ENCODE measurements at places on chromosomes 5 and 9. TPM values are rescaled to one million over a fixed set of nuclear protein-coding genes. Genes with fewer than 3 reads are reported as not detected.

The OLFML2A gene
- total RNA-seq, result 11.6 TPM

The PCDHA9 gene
- total RNA-seq, result 1.4 TPM

DNA sequence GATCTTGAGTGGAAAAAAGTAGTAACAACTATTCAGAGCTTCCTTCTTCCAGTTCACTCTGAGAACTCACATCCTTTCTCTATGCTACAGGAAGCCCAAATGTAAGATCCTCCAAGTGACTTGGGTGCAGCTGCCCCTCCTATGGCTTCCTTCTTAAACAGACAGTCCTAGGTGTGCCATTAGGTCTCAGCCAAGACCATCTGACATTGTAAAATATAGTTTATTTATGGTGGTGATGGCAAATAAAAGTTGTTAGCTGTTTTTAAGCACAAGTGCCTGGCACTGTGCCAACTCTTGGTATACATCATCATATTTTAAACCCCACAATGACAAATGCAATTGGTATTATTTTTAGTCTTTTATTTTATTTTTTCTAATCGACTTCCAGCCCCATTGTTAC is 58.1 kb downstream of the TMEM252 start:
- DNase-seq, result no peak
- H3K36me3 ChIP-seq, result peaks cover 2% of the 10 kb centered on the region
- peaks cover 56% of the 10 kb centered on the region for H3K27me3 ChIP-seq
- no peak overlapping the region for H3K27ac ChIP-seq

- H3K27ac ChIP-seq, result no peak overlapping the region
- H3K36me3 ChIP-seq, result peaks cover 9% of the 10 kb centered on the region
- no peaks in the 10 kb centered on the region for H3K27me3 ChIP-seq
Measured at GRCh38 chr5:62283861-62284260, 22.1 kb upstream of the KIF2A start.

- DNase-seq, result peak; percentile 58
- no peaks in the 10 kb centered on the region for H3K27me3 ChIP-seq
- peak overlapping the region; percentile 41 for H3K4me3 ChIP-seq
- H3K36me3 ChIP-seq, result peaks cover 67% of the 10 kb centered on the region
- H3K27ac ChIP-seq, result peak overlapping the region; percentile 91
Measured at GRCh38 chr5:7420510-7421280, 24.8 kb downstream of the ADCY2 start.

DNA sequence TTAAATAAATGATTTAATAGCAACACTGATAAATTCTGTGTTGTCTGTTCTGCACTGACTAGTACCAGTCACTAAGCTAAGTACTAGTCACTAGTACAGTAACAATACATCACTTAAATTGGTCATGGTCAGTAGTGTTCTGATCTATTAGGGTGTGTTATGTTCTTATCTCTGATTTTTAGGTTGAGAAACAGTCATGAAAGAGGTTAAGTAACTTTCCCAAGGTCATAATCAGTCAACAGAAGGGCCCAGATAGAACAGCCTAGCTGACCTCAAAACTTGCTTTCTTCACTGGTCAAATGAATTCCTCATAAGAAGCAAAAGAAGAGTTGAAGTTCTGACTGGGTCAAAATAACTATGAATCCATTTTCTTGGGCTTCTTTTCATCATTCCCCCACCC is 1492.7 kb downstream of the MAT2B start:
- H3K36me3 ChIP-seq, result no peaks in the 10 kb centered on the region
- H3K4me1 ChIP-seq, result peaks cover 8% of the 10 kb centered on the region
- no peak overlapping the region for H3K4me3 ChIP-seq

- peaks cover 31% of the 10 kb centered on the region for H3K27me3 ChIP-seq
- no peak overlapping the region for H3K27ac ChIP-seq
- DNase-seq, result no peak
- H3K4me3 ChIP-seq, result no peak overlapping the region
Measured at GRCh38 chr5:158943057-158943456, 156.7 kb downstream of the EBF1 start.

GRCh38 chr5:132226516-132227234 is 978 bp downstream of the P4HA2 start:
- peak overlapping the region; percentile 66 for H3K4me3 ChIP-seq
- H3K27ac ChIP-seq, result no peak overlapping the region
- peaks cover 41% of the 10 kb centered on the region for H3K27me3 ChIP-seq
- H3K4me1 ChIP-seq, result peaks cover 23% of the 10 kb centered on the region

GRCh38 chr9:134688661-134689320 is 47.2 kb downstream of the COL5A1 start:
- H3K4me1 ChIP-seq, result no peaks in the 10 kb centered on the region
- H3K4me3 ChIP-seq, result no peak overlapping the region
- no peak for DNase-seq
- no peaks in the 10 kb centered on the region for H3K36me3 ChIP-seq
- no peak overlapping the region for H3K27ac ChIP-seq

GRCh38 chr5:174251305-174252000 is 205.9 kb downstream of the NSG2 start:
- H3K36me3 ChIP-seq, result no peaks in the 10 kb centered on the region
- no peaks in the 10 kb centered on the region for H3K4me1 ChIP-seq
- no peak for DNase-seq
- no peak overlapping the region for H3K4me3 ChIP-seq

DNA sequence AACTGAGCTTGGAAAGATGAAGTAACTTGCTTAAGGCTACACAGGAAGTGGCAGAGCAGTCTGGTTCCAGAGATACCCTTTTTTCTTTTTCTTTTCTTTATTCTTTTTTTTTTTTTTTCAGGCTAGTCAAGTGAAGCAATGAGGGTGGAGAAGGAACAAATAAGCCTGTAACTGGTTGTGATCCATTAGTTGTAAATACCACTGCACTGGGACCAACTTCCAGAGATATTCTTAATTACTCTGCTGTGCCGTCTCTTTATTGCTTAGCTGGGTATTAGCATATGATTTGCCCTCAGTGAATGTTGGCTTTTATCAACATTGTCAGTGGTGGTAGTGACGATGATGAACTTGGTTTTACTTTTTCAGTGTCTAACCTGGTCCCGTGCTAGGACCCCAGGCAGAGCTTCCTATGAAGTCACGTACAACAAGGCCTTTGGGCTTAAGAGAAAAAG is 26.7 kb downstream of the LNPEP start:
- H3K27me3 ChIP-seq, result no peaks in the 10 kb centered on the region
- H3K36me3 ChIP-seq, result no peaks in the 10 kb centered on the region
- H3K4me3 ChIP-seq, result no peak overlapping the region

DNA sequence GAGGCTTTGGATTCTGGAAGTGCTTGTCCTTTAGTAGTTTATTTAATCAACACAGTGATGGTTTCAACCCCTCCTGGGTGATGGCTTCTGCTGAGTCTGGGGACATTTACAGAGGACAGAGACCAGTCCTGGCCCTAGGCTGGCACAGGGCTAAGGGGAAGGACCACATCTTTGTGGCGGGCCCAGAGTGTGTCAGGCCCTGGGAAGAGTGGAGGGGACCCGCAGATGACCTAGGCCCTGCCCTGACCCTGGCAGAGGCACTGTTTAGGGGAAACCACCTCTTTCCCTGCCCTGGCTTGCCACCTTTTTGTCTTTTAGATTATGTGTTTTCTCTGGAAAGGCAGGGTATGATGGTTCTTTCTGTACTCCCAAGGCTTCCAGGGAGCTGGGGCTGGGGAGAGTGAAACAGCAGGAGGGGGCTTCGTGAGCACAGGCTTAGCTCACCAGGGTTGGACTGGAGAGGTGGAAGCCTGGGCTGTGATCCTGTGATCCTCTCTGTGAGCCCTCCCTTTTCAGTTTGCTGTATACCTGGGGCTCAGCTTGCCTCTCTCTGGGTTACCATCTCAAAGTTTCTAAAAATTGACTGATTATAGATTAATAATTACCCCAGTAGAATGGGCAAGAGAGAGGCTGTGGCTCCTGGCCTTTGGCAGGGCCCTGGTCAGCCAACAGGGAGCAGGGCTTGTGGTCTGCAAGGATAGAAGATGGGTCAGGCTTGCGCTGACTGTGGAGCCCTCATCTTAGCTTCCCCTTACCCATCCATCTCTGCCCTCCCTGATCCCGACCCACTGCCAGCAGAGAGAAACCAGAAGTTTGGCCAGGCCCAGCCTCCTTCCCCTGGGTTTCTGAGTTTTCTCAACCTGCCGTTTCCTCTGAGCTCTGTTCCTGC is 1.7 kb upstream of the SYNPO start:
- H3K27me3 ChIP-seq, result no peaks in the 10 kb centered on the region
- no peak for DNase-seq
- H3K4me3 ChIP-seq, result no peak overlapping the region
- no peaks in the 10 kb centered on the region for H3K36me3 ChIP-seq
- H3K4me1 ChIP-seq, result peaks cover 28% of the 10 kb centered on the region

GRCh38 chr5:94522117-94522516 is 96.3 kb downstream of the KIAA0825 start:
- no peak overlapping the region for H3K27ac ChIP-seq
- H3K36me3 ChIP-seq, result no peaks in the 10 kb centered on the region
- H3K4me1 ChIP-seq, result peaks cover 9% of the 10 kb centered on the region

DNA sequence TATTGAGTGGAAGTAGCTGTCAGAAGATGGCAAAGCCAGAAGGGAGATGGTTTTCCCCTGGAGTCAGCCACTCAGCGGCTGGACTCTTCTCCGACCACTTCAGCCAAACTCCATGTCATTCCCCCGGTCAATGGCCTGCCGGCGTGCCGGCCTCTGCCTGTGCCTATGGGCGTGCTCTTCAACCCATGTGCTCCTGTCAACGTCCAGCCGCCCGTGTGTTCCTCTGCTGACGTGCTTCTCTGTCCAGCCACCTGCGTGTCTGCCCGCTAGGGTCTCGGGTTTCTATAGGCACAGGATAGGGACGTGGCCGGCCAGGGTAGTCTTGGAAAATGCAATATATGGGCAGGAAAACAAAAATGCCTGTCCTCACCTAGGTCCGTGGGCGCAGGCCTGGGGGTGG is 77.7 kb upstream of the RUFY1 start:
- no peak overlapping the region for H3K4me3 ChIP-seq
- no peaks in the 10 kb centered on the region for H3K27me3 ChIP-seq
- no peak for DNase-seq
- H3K27ac ChIP-seq, result no peak overlapping the region
- no peaks in the 10 kb centered on the region for H3K36me3 ChIP-seq

- H3K4me3 ChIP-seq, result no peak overlapping the region
- H3K27ac ChIP-seq, result no peak overlapping the region
- no peaks in the 10 kb centered on the region for H3K27me3 ChIP-seq
- no peak for DNase-seq
- H3K36me3 ChIP-seq, result peaks cover 13% of the 10 kb centered on the region
Measured at GRCh38 chr5:90917928-90918668, 359.5 kb downstream of the ADGRV1 start.

DNA sequence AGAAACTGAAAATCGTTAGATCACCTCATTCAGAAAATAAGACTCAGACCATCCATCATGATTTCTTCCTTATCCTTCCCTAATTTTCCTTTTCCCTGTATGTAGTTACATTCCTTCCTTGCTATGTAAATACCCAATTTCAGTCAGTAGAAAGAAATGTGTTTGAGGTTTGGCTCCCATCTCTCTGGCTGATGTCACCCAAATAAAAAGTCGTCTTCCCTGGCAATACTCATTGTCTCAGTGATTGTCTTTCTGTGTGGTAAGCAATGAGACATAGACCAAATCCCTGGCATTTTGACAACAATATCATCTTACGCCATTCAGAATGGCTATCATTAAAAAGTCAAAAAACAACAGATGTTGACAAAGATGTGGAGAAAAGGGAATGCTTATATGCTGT is 303.9 kb upstream of the EDIL3 start:
- peaks cover 16% of the 10 kb centered on the region for H3K4me1 ChIP-seq
- no peak overlapping the region for H3K27ac ChIP-seq
- H3K27me3 ChIP-seq, result no peaks in the 10 kb centered on the region
- DNase-seq, result no peak

DNA sequence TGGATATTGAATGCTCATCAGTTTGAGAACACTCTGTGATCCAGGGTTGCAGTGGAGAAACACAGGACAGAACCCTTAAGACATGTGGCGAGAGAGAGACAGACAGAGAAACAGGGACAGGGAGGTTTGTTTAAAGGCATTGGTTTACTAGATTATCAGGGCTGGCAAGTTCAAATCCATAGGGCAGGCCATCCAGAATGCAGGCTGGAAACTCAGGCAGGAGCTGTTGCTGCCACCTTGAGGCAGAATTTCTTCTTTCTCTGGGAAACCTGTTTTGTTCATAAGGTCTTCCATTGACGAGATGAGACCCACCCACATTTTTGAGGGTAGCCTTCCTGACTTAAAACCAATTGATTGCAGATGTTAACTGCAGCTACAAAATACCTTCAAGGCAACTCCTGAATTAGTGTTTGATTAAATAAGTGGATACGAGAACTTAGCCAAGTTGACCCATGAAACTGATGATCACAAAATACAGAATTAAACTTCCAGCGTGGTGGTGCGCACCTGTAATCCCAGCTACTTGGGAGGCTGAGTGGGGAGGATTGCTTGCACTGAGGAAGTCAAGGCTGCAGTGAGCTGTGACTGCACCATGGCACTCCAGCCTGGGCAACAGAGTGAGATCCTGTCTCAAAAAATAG is 55.9 kb downstream of the NSUN2 start:
- peaks cover 26% of the 10 kb centered on the region for H3K27me3 ChIP-seq
- H3K27ac ChIP-seq, result no peak overlapping the region
- H3K4me1 ChIP-seq, result peaks cover 8% of the 10 kb centered on the region

GRCh38 chr9:136170006-136170901 is 34.7 kb downstream of the LHX3 start:
- H3K4me1 ChIP-seq, result peaks cover 27% of the 10 kb centered on the region
- no peak overlapping the region for H3K4me3 ChIP-seq
- H3K36me3 ChIP-seq, result no peaks in the 10 kb centered on the region
- no peak overlapping the region for H3K27ac ChIP-seq
- peaks cover 3% of the 10 kb centered on the region for H3K27me3 ChIP-seq

The LCN2 gene
- 3.0 TPM for total RNA-seq

DNA sequence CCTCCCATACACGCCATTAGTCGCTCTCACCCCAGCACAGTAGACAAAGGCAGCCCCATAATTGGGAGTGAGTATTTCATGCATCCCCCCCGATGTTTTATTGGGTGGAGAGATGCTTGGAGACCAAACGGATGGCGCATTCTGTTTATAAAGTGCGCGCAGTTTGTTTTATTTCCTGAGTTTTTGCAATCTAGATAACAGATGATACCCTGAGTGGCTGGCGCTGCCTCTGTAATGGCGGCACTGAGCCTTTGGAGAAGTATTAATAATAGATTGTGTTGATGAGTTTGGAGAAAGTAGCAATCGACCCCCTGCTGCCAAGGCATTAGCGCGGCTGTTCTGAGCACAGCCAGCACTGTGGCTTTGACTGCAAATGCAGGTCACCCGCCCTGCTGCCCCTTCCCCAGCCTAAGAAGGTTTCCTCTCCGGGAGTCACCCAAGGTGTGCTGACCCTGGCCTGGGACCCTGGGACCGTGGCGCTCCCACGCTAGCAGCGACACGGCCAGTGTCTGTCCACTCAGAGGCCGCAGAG is 74.3 kb downstream of the LMX1B start:
- H3K27ac ChIP-seq, result no peak overlapping the region
- peaks cover 68% of the 10 kb centered on the region for H3K27me3 ChIP-seq
- peaks cover 23% of the 10 kb centered on the region for H3K4me1 ChIP-seq
- DNase-seq, result no peak
- no peaks in the 10 kb centered on the region for H3K36me3 ChIP-seq
- no peak overlapping the region for H3K4me3 ChIP-seq
